Amniotic epithelial cell (primary cell): ENCODE measurements at places on chromosomes 2 and 18.

- DNase-seq, result no peak
Measured at GRCh38 chr2:148044322-148044721, 23.4 kb downstream of the MBD5 start.

DNA sequence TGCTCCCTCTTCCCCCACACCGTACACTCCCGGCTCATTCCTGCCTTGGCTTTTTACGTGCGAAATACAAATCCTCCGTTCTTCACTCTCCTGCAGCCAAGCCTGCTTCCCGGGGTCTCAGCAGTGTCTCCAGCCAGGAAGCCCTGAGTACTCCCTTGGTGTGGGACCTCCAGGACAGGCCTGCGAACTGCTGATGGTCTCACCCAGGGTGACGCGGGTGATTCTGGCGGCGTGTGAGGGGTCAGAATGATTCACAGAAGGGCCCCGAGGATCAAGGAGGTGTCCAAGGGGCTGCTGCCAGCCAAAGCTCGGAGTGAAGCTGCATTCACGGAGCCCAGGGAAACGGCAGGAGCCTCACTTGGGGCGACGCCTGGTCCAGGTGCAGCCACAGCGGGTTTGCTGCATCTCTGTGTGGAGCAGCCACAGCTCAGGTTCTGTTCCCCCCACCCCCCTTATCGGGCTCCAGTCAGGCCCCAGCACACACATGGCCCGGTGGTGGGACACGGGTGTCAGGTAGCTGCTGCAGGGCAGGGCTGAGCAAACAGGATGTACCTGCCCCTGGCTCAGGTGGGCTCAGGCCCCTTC, 337.7 kb upstream of the MYT1L start:
- no peak for DNase-seq

- DNase-seq, result no peak
Measured at GRCh38 chr2:201660293-201660895, 17.1 kb upstream of the TMEM237 start.

DNA sequence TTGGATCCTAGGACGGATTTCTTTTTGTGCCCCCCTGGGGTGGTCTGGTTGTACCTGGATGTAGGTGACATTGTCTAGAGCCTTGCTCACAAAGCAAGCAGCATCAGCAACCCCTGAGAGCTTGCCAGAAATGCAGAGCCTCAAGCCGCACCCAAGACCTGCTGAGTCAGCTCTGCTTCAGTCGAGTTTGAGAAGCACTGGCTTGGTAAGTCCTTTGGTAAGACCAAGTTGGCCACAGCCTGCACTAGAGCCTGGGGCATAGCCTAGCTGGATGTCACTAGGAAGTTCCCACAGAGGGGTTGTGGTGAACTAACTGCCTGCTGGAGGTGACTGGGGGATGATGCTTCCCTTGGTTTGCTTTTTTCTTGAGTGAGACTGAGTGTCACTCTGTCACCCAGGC, 6.2 kb downstream of the ABCG5 start:
- no peak for DNase-seq

DNA sequence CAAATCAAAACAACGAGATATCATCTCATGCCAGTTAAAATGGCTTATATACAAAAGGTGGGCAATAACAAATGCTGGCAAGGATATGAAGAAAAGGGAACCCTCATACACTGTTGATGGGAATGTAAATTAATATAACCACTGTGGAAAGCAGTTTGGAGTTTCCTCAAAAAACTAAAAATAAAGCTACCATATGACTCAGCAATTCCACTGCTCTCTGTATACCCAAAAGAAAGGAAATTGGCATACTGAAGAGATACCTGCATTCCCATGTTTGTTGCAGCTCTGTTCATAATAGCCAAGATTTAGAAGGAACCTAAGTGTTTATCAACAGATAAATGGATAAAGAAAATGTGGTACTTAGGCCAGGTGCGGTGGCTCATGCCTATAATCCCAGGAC, 124.8 kb downstream of the MSTN start:
- DNase-seq, result no peak
